ENCODE measurements at places on chromosomes 6 and 20. TPM values are rescaled to one million over a fixed set of nuclear protein-coding genes. Genes with fewer than 3 reads are reported as not detected.

MTHFD1L gene
- 9.2 TPM for total RNA-seq

CAPN11 gene
- 7.3 TPM for total RNA-seq

CNKSR3 gene
- 2.4 TPM for total RNA-seq

- DNase-seq = no peak
These were observed 62.4 kb upstream of the STXBP5 start for GRCh38 chr6:147141711-147142308.

DNA sequence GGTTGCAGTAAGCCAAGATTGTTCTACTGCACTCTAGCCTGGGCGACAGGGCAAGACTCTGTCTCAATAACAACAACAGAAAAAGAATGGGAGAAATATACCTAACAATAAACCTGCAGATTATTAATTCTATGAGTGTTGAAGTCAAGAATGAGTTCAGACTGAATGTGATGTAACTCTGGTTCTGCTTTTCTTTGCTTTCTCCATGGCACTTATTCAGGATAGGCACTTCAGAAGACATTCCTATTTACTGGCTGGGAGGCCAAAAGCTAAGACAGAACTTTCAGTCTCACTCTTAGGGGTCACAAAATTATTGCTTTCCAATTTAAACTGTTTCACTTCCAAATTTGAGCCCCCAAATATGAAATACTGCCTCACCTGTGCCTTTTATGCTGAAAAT, 15.7 kb upstream of the PRIM2 start:
- DNase-seq = no peak

- DNase-seq = no peak
These were observed 76.9 kb downstream of the FAM50B start for GRCh38 chr6:3926150-3926482.

DNA sequence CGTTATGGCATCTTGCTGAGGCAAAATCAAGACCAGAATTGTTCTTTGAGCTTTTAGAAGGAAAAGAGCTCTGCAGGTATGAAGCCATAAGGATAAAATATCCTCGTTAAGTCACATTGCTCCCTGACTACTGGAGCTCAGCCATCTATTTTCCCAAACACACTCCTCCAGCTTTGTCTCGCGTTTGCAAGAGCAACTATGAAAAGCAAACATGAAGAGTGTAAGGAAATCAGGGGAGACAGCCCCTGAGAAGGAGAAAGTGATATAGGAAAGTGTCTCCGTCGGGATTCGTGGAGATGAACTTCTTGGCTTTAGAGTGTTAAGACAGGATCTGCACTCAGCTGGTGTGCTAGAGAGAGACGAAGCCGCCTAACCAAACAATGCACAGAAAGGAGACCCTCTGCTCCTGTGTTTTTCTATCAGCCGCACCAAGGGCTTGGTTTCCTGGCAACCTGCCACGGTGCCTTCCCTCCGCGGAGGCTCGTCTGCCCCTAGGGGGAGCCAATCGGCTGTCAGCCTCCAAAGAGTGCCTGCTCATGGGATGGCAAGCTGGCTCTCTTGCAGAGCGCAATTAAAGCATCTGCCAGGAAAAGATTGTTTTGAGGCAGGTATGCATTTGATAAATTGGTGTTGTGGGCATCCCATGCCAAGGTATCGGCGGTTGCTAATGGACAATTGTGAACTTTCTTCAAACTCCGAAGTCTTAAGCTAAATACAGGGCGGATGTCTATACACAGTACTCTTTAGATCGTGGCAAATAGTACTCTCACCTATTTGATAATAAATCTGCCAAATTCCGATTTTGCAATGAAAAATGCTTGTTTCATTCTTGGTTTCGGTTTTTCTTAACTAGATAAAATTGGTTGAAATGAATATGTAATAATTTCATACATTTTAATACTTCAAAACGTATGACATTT, 603.2 kb downstream of the RNF144B start:
- peak; percentile 83 for DNase-seq

- no peak for DNase-seq
These were observed 80.4 kb downstream of the ARMC2 start for GRCh38 chr6:108928650-108929049.

GRCh38 chr6:160929361-160929760, 62.2 kb upstream of the MAP3K4 start:
- DNase-seq = no peak

Data from hematopoietic multipotent progenitor cell (in vitro differentiated cells).